Stimulated activated CD8-positive, alpha-beta memory T cell treated with anti-CD3 and anti-CD28 coated beads, Interleukin-4, amount 100 ng/mL, for 48 hours (primary cell): ENCODE measurements at places on chromosomes 5 and 9.
A peak's percentile ranks its signal among the peaks of the same experiment; 100 is the strongest.

DNA sequence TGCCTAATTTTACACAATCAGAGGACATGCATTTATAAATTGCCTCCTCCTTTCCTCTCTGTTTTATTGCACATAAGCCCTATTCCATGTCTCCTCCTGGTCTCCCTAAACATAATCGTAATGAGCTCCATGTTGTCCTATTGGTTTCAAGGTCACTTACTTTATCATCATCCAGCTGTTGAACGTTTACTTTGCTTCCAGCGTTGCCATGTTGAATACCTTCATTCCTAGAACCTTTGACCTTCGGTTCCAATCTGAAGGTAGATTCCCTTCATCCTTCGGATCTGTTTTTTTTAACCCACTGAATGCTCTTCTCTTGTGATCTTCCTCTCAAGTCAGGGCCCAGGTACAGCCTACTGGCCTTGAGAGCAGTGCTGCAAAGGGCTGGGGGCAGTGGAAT is 84.3 kb downstream of the PJA2 start:
- no peak for DNase-seq

DNA sequence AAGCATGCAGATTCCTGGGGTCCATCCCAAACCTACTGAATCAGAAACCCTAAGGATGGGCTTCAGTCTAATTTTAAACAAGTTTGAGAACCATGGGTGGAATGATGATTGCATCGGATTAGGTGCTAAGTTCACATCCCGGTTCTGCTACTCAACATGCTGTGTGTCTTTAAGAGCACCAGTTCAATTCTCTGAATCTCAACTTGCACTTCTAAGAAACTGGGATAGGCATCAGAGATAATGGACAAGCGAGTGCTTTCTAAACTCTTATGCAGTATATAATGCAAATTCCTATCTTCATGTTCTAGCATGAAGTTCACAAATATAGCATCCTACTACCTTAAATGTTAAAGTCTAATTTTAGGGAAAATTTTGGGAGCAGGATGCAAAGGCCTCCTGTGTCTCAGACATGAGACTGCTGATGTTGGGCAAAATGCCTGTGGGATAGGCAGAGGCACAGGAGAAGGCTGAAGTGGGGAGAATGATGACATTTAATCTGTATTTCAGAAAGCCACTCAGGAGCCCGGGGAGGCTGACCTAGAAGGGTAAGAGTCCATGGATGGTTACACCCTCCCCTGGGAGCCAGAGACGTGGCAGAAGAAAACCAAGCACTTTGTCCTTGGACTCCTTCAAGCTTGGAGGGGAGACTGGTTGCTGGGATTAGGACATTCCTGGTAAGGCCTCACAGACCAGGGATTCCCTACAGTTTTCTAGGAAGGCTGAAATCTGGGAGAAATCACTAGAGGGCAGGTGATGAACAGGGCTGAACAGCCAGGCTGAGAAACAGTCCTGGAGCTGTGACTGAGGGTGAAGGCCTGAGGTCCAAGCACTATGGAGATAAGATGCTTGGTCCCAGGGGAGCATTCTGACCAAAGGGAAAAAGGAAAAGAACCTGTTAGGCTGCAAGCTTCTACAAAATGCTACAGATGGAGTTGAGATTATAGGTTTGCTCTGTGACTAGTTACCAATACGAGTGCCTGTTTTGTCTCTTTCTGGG is 311.9 kb upstream of the PANK3 start:
- DNase-seq: no peak

DNA sequence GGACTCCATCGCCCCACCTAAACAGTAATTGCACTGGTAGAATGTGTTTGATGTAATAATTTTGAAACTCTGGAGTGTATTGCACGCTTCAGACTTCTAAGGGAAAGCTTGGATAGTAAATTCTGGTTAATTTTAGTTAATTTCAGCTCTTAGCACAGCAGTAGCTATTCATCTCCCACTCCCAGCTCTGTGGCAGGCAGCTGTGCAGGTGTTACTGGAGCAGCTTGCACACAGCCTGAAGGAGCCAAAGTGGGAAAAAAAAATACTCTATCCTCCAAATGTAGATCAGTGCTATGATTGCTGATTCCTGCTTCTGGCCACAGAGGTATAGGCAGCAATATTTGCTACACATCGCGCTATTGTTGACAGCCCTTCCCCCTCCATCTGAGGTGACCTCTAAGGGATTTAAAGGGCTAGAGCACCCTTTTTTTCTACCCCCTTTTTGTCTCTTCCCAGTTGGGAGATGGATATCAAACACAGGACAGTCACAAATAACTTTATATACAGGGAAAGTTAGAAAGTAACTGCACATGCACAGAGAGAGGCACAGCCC is 97.4 kb downstream of the KCTD16 start:
- DNase-seq: no peak

DNA sequence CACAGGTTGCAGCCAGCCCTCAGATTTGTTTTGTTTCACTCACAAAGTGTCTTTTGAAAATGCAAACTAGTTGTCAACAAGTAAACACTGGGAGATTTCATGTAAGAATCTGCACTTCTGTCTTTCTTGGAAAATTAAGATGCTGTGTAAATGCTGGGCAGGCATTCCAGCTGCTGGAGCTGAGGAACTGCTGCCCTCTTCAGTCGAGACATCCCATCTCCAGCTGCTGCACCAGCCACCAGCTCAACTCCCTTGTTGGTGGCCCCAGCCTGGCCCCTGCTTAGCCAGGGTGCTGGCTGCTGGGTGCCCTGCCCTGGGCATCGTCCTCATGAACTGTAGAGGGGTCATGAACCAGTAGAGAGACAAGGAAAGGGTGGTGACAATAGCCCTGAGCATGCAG is 33.1 kb upstream of the AFAP1L1 start:
- no peak for DNase-seq

GRCh38 chr5:128491291-128491690 is 46.8 kb downstream of the FBN2 start:
- no peak for DNase-seq

DNA sequence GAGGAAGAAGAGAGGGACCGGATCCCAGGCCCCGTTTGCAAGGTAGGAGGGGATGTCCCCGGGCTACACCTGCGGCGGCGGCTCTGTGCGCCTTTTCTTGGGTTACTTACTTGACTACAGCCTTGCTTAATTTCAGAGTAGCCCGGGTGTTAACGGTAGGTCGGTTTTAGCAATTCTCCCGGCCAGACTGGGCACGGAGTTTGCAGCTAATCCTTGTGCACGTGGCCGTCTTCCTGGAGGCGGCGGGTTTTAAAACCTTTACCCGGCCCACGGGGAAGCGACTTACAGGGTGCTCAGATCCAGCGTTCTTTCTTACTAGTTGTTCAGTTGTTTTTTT is 313 bp downstream of the BRIX1 start:
- DNase-seq: peak; percentile 55

DNA sequence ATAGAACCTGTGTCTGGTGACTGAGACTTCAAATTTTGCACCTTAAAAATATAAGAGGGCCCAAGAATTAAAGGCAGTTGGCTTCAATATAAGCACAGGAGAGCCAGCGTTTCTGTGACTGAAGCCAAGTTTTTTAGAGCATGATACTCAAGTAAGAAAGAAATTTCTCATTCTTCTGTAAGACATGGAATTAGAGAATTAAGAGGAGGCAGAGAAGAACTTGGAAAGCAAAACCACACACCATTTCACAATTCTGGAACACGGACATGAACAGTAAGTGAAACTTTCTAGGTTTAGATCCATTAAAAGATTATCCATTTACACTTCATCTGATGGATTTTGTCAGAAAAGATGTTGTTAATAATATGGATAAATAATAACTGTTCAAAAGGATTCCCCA is 8.9 kb upstream of the AGXT2 start:
- DNase-seq: no peak

- no peak for DNase-seq
Observed at GRCh38 chr5:144335561-144335960, 164.9 kb downstream of the KCTD16 start.
